ENCODE measurements at places on chromosomes 5 and 9.

- no peak for DNase-seq
These were observed 29.0 kb downstream of the ADRB2 start for GRCh38 chr5:148855249-148856008.

DNA sequence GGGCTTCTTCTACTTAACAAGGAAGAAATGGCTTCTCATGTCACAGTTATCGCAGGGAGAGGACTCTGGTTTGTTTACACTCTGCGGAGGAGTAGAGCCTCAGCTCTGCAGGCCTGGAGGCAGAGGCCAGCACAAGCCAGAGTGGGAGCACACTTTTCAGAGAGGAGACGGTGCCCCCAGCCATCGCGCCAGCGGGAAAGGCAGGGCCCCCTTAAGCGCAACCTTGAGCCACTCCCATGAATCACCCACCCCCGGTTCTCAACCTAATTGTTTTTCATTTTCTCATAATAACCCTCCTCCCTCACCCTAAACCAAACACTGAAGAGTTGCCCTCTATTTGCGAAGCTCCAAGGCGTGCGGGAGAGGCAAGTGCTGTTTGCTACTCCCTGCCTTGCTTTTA is 208.4 kb upstream of the TBCA start:
- DNase-seq: no peak

DNA sequence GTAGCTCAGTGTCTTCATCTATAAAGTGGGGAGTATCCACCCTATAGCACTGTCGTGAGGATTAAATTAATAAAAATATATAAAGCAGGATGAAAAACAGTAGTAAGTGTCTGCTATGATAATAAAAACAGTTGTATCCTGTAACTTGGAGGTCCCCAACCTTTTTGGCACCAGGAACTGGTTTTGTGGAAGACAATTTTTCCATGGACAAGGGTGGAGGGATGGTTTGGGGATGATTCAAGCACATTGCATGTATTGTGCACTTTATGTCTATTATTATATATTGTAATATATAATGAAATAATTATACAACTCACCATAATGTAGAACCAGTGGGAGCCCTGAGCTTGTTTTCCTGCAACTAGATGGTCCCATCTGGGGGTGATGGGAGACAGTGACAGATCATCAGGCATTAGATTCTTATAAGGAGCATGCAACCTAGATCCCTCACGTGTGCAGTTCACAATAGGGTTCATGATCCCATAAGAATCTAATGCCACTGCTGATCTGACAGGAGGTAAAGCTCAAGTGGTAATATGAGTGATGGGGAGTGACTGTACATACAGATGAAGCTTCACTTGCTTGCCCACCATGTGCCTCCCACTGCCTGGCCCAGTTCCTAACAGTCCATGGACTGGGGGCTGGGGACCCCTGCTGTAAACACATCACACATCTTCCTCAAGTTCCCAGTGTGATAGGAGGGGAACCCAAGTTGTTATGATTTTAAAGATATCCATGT is 177.4 kb upstream of the DAPK1 start:
- no peak for DNase-seq

- DNase-seq: no peak
These were observed 250.8 kb upstream of the FBXL7 start for GRCh38 chr5:15249152-15249551.

- DNase-seq: no peak
These were observed 2371.7 kb upstream of the C9orf72 start for GRCh38 chr9:29945012-29945411.
